ENCODE measurements at places on chromosomes 6 and 20. TPM values are rescaled to one million over a fixed set of nuclear protein-coding genes. Genes with fewer than 3 reads are reported as not detected.
A peak's percentile ranks its signal among the peaks of the same experiment; 100 is the strongest.

DNA sequence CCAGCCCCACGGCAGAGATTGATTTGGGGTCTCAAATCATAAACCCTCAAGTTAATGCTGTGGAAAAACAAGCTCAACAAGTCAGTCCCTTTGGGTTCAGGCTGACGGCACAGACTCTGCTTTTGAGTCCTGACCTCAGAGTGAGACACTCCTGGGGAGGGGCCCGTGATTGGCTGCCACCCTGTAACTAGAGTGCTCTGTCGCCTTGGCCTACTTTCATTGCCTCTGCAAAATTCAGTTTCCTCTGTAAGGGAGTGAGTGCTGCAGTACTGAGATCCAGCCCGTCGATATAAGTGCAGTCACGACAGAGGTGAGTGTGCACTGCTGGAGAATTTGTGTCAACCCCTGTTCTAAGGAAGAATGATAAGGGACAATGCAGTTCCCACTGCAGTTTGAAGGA lies 105.6 kb downstream of the ANKS1A start:
- no peak overlapping the region for H3K4me3 ChIP-seq
- peaks cover 2% of the 10 kb centered on the region for H3K27me3 ChIP-seq
- DNase-seq, result no peak
- H3K36me3 ChIP-seq, result peaks cover 10% of the 10 kb centered on the region

- no peak for DNase-seq
- no peaks in the 10 kb centered on the region for H3K36me3 ChIP-seq
- no peak overlapping the region for H3K27ac ChIP-seq
- peaks cover 13% of the 10 kb centered on the region for H3K4me1 ChIP-seq
- H3K27me3 ChIP-seq, result peaks cover 2% of the 10 kb centered on the region
Observed at GRCh38 chr20:48065833-48066232, 280.6 kb upstream of the SULF2 start.

BANF2 gene
- not detected for total RNA-seq

- no peak overlapping the region for H3K27ac ChIP-seq
- H3K4me1 ChIP-seq, result no peaks in the 10 kb centered on the region
- H3K27me3 ChIP-seq, result peaks cover 1% of the 10 kb centered on the region
- DNase-seq, result no peak
- H3K4me3 ChIP-seq, result no peak overlapping the region
- H3K36me3 ChIP-seq, result no peaks in the 10 kb centered on the region
Observed at GRCh38 chr6:55941702-55942101, 66.3 kb upstream of the BMP5 start.

- H3K27me3 ChIP-seq, result peaks cover 12% of the 10 kb centered on the region
- peak; percentile 75 for DNase-seq
- no peaks in the 10 kb centered on the region for H3K36me3 ChIP-seq
Observed at GRCh38 chr20:63025534-63026331, 19.0 kb upstream of the BHLHE23 start.

GRCh38 chr20:40536808-40537207 lies 152.2 kb downstream of the MAFB start:
- no peak overlapping the region for H3K4me3 ChIP-seq
- no peak overlapping the region for H3K27ac ChIP-seq
- no peak for DNase-seq
- no peaks in the 10 kb centered on the region for H3K4me1 ChIP-seq
- H3K27me3 ChIP-seq, result no peaks in the 10 kb centered on the region

AIF1 gene
- total RNA-seq, result not detected

DNA sequence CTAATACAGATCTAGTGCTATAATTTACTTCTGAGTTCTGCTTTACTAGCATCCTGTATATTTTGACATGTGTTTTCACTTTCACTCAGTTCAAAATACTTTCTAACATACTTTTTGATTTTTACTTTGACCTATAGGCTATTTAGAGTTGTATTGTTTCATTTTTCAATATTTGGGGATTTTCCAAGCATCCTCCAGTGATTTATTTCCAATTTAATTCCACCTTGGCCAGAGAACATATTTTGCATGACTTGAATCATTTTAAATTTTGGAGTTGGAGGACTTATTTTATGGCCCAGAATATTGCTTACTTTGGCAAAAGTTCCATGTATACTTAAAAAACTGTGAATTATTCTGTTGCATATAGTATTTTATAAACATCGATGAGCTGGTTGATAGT lies 1215.6 kb upstream of the MAP3K7 start:
- no peak overlapping the region for H3K27ac ChIP-seq
- no peaks in the 10 kb centered on the region for H3K27me3 ChIP-seq
- no peak overlapping the region for H3K4me3 ChIP-seq
- no peaks in the 10 kb centered on the region for H3K36me3 ChIP-seq
- no peak for DNase-seq

TP53TG5 gene
- total RNA-seq, result not detected
